ENCODE measurements at places on chromosomes 3 and 15.

- DNase-seq, result no peak
These were observed 73.0 kb downstream of the MYH15 start for GRCh38 chr3:108437439-108437838.

- DNase-seq, result no peak
These were observed 8.0 kb downstream of the BCL2L10 start for GRCh38 chr15:52104532-52105004.

DNA sequence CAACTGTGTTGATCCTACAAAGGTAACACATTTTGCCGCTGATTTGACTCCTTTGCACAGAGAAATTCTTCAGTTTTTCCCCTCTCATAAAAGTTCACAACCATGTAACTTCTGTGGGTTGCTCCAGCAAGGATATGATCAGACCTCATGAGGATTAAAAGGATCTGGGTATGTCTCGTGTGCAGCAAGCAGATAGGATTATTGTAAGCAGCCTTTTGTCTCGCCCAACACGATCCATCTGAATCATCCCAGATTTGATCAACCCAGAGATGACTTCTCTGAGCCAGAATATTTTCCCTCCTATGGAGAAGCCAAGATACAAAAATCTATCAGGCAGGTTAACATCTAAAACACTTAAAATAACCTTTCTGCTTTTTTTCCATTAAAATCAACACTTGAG lies 12.8 kb upstream of the BNIP2 start:
- DNase-seq, result no peak

DNA sequence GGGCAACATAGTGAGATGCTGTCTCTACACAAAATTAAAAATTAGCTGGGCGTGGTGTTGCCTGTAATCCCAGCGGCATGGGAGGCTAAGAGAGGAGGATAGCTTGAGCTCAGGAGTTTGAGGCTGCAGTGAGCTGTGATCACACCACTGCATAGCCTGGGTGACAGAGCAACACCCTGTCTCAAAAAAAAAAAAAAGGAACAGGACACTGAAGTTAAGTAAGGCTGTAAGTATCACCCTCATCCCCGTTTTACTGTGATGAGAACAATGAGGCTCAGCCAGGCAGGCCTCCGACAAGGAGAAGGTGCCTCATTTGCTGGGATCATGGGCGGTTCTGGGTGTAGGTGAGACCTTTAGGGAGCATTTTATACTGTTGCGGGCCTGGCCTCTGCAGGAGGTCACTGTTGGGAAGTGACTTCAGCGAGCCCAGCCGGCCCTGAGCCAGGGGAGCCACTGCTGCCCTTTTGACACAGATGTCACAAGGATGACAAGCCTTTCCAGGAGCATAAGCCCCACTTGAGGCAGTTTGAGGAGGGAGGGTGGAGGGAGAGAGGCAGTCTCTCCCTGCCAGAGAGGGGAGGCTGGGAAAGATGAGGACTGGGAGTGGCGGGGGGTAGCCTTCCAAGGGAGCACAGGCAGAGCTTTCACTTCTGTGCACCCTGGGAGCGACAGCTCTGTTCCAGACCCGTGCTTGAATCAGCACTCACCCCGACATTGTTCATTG lies 30.8 kb downstream of the IRAK2 start:
- no peak for DNase-seq

DNA sequence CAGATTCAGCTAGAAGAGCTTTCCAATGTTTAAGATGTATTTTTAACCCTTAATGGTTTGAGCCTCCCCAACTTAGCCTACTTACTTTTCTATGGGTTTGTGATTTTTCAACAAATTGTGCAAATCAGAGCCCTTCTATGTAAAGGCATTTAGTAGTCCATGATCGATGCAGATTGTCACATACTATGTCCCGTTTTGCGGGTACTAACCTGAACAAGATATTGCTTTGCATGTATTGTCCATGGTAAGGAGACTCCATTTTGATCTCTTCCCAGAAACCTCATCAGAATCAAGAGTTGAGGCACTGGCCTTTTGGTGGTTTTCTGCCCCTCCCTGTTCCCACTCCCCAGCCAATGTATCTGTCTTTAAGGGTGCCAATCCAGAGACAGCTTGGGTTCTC lies 60.8 kb downstream of the ETV5 start:
- DNase-seq, result no peak

GRCh38 chr15:68373028-68373427 lies 58.9 kb downstream of the ITGA11 start:
- DNase-seq, result no peak

DNA sequence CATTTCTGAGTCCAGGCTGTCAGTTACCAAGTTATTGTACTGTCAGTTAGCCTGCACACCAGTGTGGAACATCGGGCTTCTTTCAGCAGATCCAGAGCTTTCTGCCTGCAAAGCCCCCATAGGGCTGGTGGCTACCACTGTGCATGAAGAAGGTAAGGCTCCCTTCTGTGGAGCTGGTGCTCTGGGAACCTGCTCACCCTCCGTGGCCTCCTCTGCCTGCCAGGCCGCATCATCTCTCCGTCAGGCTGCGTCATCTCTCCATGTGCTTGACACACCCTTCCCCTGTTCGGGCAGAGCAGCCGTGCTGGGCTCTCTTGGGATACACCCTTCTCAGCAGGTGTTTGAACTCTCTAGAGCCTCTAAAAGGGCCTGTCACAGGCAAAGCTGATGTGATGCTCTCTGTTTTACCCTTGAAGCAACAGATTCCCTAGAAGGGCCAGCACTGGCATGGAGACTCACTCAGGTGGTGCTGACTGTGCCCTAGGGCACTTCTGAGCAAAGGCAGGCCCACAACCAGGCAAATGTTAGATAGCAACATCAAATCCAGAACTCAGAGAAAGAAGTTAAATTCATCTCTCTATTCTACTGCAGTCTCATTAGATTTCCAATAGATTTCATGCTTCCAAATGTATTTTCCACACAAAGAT lies 261.1 kb downstream of the EPHB1 start:
- DNase-seq, result no peak

- DNase-seq, result no peak
These were observed 79.6 kb downstream of the CDIN1 start for GRCh38 chr15:36658898-36659639.

GRCh38 chr15:42084465-42085235 lies 9.7 kb downstream of the PLA2G4D start:
- peak; percentile 27 for DNase-seq

DNA sequence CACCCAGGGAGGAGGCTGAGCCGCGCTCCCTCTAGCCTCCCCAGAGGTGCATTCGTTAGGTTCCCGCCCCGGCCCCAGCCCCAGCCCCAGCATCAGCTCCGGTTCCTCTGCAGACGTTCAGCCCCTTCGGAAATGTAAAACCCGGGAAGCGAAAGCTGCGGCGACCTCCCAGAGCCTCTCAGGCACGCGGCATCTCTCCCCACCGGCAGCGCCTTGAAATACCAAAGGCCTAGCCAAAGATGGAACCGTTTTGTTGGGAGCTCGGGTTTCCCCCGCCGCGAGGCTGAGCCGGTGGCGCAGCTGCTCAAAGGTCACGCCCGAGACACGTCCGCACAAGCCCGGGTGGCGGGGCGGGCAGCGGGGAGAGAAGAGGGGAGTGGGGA lies 77.8 kb upstream of the HES1 start:
- no peak for DNase-seq

DNA sequence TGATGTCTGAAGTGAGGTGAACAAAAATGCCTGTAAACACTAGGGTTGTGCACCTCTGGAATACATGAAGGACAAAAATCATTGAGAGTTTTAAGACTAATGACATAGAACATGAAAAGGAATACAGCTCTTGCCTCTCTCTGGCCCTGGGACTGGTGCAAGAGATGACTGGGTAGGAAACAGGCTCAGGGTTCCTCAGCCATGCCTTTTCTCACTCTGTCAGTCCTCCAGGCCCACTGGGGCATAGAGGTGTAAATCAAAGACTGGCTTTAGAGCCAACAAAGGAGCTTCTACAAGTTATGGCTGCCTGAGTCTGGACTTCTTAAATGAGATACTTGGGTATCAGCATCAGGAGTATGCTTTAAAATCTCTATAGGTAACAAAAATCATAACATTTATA lies 554.7 kb upstream of the KCNMB2 start:
- DNase-seq, result no peak

- no peak for DNase-seq
These were observed 1.8 kb upstream of the RPP25 start for GRCh38 chr15:74958320-74958907.

DNA sequence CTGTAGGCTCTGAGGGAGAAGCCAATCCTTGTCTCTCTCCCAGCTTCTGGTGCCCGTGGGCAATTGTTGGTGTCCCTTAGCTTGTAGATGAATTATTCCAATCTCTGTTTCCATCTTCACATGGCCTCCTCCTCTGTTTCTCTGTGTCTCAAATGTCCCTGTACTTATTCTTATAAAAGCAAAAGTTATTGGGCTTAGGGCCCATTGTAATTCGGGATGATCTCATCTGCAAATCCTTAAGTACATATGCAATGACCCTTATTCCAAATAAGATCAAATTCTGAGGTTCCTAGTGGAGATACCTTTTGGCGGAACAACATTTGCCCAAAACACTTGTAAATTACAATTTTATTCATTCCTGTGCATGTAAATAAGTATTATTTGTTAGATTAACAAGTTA lies 147.4 kb upstream of the EPHA3 start:
- no peak for DNase-seq

DNA sequence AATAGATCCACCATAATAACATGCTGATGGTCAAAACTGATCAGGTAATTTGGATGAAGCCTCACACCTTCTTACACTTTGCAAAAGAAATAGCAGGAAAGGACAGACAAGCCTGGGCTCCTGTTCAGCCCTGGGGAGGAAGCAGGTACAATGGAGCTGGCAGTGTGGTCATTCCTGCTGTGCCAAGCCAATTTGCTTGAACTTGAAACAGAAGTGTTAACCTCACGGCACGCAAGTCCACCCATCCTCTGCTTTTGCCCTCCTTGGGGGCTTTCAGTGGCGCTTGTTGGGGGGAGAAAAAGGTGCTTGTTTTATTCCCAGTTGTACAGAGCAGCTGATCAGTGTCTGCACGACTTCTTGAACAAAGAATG lies 36.8 kb upstream of the RFTN1 start:
- DNase-seq, result no peak

GRCh38 chr15:23866832-23867231 lies 179.7 kb upstream of the NDN start:
- DNase-seq, result no peak

GRCh38 chr3:126345231-126345630 lies 12.0 kb downstream of the KLF15 start:
- no peak for DNase-seq

- peak; percentile 20 for DNase-seq
These were observed 77.6 kb downstream of the DAPK2 start for GRCh38 chr15:63968700-63969099.

GRCh38 chr15:62164396-62165103 lies 535 bp downstream of the C2CD4B start:
- DNase-seq, result no peak

GRCh38 chr3:78481050-78481449 lies 1286.7 kb downstream of the ROBO1 start:
- no peak for DNase-seq

- no peak for DNase-seq
These were observed 67.4 kb downstream of the TCF12 start for GRCh38 chr15:56985856-56986255.

- DNase-seq, result no peak
These were observed 641 bp downstream of the TRAT1 start for GRCh38 chr3:108823227-108823626.

DNA sequence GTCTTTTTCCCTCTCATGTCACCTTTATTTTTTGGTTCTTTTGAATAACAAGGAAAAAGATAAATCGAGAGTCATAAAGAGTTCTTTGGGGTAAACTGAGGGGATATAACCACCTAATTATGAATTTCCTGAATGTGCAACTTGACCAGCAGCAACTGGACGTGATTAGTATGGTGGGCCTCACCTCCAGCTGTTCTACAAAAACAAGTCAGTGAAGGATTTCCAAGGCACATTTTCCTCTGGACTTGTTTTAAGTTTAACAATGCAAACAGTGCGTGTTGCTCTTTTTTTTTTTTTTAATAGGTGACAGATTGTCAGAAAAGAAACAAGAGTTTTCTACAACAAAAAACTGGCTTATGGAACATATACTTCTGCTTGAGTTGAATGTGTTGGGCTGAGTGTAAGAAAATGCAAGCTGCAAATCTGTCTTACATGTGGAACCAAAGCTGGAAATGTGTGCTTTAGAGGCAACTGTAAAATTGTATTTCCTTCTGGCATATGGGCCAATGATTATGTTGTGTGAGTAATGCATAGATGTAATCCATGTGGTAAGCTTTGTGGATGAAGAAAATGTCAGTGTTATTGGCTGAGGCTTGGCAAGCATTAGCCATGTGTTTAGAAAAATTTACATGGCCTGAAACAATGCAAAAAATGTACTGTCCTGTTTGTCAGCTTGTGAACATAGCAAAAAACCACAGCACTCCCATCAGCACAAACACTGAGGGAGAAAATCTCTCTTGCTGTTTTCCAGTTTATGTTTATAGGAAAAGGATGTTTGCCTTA lies 44.5 kb upstream of the FNDC3B start:
- no peak for DNase-seq

DNA sequence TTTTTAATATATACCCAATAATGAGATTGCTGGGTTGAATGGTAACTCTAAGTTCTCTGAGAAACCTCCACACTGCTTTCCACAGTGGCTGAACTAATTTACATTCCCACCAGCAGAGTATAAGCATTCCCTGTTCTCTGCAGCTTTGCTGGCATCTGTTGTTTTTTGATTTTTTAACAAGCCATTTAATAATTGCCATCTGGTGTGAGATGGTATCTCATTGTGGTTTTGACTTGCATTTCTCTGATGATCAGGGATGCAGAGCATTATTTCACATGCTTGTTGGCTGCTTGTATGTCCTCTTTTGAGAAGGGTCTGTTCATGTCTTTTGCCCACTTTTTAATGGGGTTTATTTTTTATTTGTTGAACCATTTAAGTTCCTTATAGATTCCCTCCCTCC lies 75.0 kb upstream of the EPHB3 start:
- no peak for DNase-seq

- DNase-seq, result no peak
These were observed 117.8 kb downstream of the XXYLT1 start for GRCh38 chr3:195153130-195153529.

- DNase-seq, result peak; percentile 29
These were observed 22.4 kb downstream of the PLA2G4F start for GRCh38 chr15:42133886-42134502.

- DNase-seq, result no peak
These were observed 467.5 kb downstream of the C3orf38 start for GRCh38 chr3:88617283-88617682.

DNA sequence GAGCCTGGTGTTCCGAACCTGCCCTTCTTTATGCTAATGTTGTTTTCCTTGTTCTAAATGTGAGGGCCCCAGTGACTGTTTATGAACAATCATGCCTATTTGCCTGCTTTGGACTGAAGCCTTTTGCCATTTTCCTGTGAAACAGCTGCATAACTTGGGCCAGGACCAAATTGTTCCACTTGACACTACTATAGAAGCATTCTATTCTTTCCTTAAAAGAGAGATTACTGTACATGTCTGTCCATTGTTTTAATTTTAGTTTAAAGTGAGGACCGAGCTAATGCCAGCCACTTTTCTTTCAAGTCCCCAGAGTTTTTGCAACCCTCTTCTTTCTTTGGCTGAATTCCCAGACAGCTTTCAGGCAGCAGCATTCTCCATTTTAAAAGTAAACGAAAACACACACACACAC lies 980.3 kb downstream of the CADM2 start:
- DNase-seq, result no peak
